CD4-positive, alpha-beta T cell (primary cell): ENCODE measurements at places on chromosomes 2 and 18.

GRCh38 chr2:201260302-201260800 lies at the start of gene CASP8:
CASP8 (plus strand) TSS chr2:201260536; CDS start chr2:201266487, 5,951 bp downstream.
- DNase-seq: peak; percentile 52

GRCh38 chr2:24228470-24228869 lies 53.6 kb downstream of the FAM228A start:
- DNase-seq: peak; percentile 9

- no peak for DNase-seq
These were observed 31.2 kb downstream of the ARHGAP25 start for GRCh38 chr2:68765739-68766375.

- no peak for DNase-seq
These were observed 144.1 kb upstream of the STK17B start for GRCh38 chr2:196315388-196316049.

DNA sequence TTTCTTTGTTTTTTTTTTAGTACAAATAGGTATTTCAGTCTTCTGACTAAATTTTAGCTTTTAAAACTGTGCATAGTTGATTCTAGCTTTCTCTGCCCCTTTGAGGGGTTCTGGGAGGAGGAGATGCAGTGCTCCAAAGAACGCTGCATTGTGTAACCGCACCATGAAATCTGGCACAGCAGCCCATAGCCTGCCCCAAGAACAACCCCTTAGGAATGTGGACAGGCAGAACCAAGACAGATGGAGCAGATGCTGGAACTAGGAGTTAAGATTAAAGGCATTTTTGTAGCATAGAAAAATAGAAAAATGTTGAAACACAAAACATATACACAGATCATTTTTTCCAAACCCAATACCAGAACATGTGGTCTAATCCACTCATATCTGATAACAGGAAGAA lies 187.5 kb downstream of the SCG2 start:
- DNase-seq: no peak

DNA sequence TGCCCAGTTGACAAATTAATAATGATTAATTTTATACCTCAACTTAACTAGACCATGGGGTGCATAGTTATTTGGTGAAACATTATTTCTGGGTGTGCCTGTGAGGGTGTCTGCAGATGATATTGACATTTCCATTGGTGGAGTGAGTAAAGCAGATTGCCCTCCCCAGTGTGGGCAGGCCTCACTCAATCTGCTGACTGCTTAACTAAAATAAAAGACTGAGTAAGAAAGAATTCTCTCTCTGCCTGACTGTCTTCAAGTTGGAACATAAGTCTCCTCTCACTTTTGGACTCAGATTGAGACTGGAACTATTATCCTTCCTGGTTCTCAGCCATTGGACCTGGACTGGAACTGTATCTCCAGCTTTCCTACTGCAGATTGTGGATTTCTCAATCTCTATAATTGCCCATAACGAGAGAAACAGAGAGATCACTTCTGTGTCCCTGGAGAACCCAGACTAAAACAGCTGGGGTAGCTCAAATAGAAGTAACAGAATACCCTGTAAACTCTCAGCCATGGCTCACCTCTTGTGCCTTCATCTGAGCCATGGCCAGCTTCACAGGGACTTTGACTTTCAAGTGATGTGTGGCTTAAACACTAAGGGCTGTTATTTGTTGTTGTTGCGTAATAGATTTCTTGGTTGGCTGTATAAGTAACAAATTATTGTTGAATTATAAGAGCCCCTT lies 575.3 kb upstream of the RAB6C start:
- no peak for DNase-seq

DNA sequence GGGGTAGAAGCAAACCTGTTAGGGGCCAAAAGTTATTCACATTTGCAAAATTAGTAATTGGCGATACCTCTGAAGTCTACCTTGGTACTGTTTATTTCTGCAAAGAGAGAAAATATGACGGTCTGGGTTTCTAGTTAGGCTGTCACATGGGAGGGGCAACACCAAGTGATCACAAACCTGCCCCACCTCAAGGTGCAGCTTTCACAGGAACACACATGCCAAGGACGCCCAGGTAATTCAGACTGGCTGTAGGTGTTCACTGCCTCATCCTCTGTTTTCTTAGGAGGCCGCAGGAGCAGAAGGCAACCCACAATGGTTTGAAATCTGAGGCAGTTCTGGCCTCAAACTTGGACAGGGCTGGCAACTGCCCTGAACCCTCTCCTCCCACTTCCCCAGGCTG lies 56.2 kb downstream of the STPG4 start:
- DNase-seq: no peak

GRCh38 chr2:31000970-31001369 lies 137.3 kb downstream of the GALNT14 start:
- DNase-seq: no peak

DNA sequence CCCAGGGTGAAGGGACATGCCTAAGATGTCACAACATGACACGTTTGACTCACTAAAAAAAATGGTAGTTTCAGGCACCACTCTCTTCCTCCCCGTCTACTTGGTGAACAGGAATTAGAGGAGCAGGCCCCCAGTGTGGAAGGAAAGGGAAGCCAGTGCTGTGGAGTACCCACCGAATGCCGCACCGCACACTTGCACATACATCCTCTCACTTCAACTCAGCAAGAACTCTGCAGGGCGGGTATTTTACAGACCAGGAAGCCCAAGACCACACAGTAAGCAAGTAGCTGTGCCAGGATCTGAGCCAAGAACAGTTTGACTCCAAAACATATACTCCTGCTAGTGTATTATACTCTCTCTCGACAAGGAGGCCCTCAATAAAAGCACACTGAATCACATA lies 69.8 kb downstream of the BCL2 start:
- DNase-seq: peak; percentile 45

DNA sequence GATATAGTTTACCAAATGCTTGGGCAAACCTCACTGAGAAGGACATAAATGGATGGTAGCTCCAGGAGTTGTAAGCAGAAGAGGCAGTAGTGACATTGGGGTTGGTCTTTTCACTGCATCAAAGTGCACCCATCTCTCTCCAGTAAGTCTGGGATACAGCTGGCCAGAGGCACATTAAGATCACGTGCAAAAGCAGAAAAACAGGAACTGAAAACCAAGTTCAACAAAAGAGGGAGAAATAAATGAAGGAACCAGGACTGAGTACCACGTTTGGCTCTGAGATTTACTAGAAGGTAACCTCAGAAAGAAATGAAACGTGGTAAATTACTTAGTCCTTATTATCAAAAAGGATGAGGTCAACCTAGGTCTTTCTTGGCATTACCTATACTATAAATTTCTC lies 259.2 kb downstream of the OSR1 start:
- DNase-seq: no peak

- DNase-seq: no peak
These were observed 4.0 kb downstream of the ARL4C start for GRCh38 chr2:234492717-234493485.

DNA sequence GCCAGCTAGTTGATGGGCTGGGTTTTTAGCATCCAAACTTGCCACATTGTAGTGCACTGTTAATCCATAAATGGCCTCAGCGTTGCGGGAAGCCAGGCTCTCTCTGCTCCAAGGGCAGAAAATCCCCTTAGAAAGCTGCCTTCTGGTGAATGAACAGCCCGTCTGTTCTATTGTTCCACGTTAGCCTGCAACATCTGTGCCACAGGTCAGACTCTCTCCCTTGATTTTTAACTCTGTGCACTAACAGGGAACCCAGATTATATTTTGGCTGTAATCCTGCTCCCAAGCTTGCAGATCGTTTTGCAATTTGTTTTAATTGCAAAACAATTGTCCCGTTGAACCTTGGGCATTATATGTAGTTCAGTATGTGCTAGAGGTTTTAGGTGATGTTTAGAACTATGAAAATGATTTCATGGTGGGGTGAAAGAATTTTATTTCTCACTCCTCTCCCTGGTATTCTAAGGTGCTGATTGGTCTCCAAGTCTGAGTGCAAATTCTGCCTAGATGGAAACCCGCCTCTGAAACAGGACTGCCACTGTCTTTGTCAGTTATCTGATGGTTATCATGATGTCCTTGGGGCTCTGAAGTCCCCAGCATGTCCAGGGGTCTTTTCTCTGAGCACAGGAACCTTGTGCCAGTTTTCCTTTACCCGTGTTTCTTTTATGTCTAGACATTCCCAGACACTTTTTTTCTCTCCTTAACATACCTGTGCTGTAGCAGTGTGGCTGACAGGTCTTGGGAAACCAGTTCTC lies 106.6 kb downstream of the MAP4K4 start:
- no peak for DNase-seq

GRCh38 chr2:63465633-63466032 lies 122.6 kb downstream of the WDPCP start:
- no peak for DNase-seq

DNA sequence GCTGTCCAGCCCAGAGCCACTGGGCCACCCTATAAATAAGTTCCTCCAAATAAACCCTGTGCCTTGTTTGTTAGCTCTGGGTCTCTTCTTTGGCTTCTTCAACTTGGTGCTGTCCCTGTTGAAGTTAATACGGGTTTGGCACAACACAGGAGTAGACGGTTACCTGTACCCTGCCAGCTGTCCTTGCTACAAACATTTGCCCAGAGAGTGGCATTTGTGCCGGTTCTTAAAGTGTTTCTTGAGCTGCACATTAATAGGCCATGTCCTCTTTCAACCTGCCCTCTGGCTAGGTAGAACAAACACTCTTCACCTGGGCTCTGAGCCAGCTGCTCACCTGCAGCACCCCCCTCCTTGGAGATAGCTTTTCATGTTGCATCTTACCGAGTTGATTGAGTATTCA lies 139.2 kb downstream of the NEDD4L start:
- DNase-seq: no peak

GRCh38 chr18:79905389-79905911 lies 46.0 kb downstream of the SLC66A2 start:
- no peak for DNase-seq

DNA sequence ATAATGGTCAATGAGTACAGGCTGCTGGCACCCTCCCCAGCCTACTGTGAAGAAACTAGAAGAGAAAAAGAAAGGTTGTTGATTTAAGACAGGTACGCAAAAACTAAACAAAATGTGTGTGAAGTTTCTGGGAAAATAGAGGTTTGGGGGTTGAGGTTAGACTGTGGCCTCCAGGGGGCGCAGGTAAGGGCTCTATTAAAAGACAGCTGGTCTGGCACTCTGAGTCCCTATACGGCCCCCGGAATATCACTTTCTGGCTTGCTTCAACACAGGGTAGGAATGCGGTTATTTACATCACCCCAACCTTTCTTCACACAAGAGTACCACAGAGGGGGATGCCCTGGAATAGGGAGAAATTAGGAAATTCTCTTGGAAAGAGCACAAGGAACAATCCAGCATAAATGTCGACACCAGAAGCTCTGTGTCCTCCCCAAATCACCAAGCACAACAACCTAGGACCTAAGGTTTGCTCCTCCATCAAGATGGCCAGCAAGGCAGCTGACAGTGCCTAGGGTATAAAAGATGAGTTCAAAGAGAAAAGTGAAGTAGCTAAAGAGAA lies 480.8 kb upstream of the KLHL29 start:
- no peak for DNase-seq

DNA sequence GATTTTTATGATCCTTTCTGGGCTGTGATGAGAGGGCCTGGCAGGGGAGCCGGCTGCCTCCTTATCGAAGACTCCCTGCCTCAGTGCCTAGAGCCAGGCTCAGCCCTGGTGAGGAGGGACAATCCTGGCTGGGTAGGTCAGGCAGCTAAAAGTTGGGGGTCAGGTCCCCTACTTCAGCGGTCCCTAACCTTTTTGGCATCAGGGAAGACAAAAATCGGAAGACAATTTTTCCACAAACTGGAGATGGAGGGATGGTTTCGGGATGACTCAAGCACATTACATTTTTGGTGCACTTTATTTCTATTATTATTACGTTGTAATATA lies 53.1 kb downstream of the HS1BP3 start:
- no peak for DNase-seq

- no peak for DNase-seq
These were observed 57.6 kb downstream of the BMP10 start for GRCh38 chr2:68813596-68813995.
